Right renal pelvis (tissue), 4 donors: ENCODE measurements at places on chromosomes 6 and 20. TPM values are rescaled to one million over a fixed set of nuclear protein-coding genes. Genes with fewer than 3 reads are reported as not detected.

DNA sequence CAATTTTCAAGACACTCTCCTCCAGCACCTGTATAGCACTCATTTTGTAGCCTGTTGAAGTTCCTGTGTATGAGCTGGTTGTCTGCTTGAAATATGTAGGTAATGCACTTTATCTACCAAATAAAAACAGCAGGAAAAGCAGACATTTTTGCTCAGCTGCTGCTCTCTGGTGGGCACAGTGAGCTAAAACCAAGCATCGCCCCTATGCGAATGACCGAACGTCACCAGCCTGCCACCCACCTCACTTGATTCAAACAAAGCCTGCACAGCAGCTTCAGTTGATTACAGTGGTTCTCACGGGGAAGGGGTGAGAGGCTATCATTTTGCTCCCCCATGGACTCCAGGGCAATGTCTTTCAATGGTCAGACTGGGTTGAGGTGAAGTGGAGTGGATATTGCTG is 185.7 kb downstream of the SASH1 start:
- no peak for DNase-seq

DNA sequence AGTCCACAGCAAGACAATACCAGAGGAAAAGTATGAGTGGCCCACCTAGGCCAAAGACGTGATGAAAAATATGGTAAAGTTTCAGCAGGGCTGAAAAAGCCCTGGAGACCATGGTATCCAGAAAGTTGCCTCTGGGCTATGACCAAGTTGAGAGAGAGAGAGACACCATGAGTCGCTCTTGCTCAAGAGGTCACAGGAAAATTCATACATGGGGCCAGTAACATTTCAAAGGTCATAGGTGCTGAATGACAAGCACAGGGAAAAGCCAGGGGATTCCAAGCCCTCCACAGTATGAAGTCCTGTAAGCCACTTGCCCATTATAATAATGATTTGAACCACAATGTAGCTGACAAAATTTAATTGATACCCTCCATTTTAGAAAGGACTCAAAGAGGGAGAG is 657.7 kb upstream of the CITED2 start:
- DNase-seq, result no peak

DNA sequence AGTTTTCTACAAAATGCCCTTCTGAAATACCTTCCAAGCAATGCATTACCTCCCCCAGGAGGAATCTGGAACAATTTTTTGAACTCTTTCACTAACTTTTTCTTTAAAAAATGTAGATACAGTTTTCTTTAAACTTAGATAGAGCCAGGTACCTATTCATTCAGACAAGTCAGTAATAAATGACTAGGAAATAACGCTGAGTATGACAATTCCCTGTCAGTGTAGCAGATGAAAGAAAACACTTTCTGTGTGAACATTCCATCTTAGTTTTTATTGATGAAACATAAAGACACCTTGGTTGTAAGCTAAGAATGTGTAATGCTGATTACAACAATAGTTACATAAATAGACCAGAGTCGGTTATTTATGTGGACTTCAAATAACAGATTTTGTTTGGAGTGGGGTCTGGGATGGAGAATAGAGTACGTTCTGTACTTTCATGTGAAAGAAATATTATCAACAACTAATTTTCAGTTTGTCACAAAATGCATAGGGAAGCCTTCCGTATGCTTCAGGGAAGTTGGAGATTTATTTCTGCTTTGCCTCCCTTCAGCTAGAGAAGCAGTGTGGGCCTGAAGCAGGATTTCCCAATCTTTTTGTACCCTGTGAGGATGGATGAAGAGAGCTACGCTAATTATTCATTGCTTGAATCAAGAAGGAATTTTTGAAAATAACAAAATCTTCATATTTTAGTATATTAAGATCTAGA is 19.2 kb upstream of the QKI start:
- DNase-seq, result no peak

DNA sequence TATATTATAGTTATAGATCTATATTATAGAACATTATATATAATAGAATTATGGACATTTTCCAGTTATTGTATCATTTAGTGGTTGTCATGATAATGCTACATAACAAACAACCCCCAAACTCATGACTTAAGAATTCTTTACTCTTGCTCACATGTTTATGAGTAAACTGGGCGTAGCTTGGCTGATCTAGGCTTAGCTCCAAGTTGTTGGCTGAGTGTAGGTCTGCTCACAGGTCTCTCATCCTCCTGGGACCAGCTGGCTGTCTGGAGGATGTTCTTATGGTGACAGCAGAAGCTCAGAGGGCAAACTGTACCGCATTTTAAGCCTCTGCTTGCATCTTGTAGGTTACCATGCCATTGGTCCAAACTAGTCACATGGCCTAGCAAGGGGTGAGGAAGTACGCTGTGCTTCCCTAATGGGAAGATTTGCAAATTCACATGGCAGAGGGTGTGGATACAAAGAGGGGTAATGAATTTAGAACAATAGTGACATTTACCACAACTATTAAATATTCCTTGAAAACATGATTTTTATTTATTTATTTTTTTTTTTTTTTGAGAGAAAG is 34.2 kb downstream of the ARHGAP40 start:
- no peak for DNase-seq

- no peak for DNase-seq
These were observed 37.0 kb downstream of the MC3R start for GRCh38 chr20:56285496-56285895.

GRCh38 chr6:11393713-11394627 is 143.6 kb upstream of the TMEM170B start:
- no peak for DNase-seq

The PTCRA gene
- polyA plus RNA-seq, result 0.15 TPM

The HLA-DPB1 gene
- 24.2 TPM for polyA plus RNA-seq

- peak; percentile 33 for DNase-seq
These were observed 40.0 kb upstream of the TAF8 start for GRCh38 chr6:42010185-42010891.

GRCh38 chr6:128259730-128260685 is 260.4 kb downstream of the PTPRK start:
- DNase-seq, result no peak

The TRIM15 gene
- polyA plus RNA-seq, result 0.41 TPM

The HSPA12B gene
- 14.2 TPM for polyA plus RNA-seq

The SLC24A3 gene
- 4.5 TPM for polyA plus RNA-seq

The SLC29A1 gene
- polyA plus RNA-seq, result 38.7 TPM

The CALHM5 gene
- 3.1 TPM for polyA plus RNA-seq

The PIGT gene
- polyA plus RNA-seq, result 97.4 TPM

DNA sequence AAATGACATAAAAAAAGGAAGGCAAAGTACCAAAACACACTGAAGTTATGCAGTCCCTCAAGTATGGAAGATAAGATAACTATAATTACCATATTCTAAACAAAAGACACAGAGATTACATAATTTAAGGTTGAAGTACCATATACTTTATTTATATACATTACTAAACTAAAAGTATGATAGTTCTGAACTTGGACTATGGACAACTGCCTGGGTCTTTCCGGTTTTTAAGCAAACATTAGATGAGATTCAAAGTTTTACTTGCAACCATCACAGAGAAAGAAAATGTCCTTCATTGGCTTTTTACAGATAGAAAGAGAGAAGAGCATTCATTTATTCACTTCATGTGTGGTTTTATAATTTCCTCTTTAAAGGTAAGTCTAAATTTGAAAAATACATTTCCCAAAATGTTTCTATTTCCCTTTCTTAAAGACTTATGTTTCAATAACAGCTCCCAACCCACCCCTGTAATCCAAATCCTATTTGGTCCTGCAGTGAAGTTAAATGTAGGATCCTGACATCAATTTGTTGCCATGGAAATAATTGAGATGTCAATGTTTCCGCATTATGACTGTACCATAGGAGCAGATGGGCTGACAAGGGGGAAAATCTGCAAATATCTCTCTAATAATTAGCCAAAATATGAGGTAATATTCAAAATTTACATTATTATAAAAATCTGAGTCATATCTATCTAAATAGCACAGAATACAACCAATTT is 63.7 kb downstream of the PTPRK start:
- DNase-seq, result no peak

The SYS1 gene
- 35.7 TPM for polyA plus RNA-seq

DNA sequence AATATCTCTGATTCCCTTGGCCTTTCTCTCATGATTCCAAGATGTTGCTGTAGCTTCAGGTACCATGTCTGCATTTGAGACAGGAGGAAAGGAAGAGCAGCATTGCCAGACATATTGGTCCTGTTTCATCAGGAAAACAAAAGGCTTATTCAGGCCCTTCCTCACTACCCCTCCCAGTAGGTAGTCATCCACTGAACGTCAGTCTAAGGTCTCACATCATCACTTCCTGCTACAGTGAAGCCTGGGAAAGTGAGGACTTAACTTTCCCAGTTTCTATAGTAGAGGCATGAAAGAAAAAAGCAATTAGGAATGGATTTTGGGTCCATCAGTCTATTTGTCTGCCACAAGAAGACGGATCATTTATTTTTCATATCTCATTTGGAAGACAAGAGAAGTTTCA is 85.7 kb upstream of the SOX4 start:
- no peak for DNase-seq

DNA sequence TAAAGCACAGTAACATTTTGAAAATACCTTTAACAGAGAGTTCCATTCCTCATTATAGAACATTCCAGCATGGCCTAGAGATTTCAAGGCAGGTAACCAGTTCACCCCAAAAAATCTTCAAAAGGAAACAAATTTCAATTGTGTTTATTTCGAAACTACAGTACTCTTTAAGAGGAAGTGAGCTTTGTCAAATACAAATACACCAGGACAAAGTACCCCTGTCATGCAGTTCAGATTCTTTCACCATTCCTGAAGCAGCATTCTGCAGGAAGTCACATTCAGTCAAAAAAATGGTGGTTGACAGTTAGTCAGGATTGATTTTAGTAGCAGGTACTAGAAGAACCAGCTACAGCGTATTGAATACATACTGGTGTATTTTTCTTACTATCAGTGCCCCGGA is 89.6 kb upstream of the RIN2 start:
- DNase-seq, result no peak

GRCh38 chr20:44433751-44434538 is 41.7 kb upstream of the TTPAL start:
- DNase-seq, result no peak

DNA sequence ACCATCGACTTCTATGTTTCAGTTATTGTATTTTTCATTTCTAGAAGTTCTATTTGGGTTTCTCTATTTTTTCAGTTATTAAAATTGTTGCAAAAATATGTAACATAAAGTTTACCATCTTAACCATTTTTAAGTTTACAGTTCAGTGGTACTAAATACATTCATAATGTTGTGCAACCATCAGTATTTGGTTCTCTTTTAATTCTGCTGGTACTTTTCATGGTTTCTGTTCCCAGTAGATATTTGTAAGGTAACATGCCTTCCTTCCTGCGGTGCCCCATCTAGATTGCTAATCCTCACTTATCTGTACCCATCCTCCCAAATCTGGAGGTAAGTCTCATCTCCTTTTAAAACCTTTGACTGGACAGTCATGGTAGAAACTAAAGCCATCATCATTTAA is 47.9 kb downstream of the TGM2 start:
- no peak for DNase-seq

- no peak for DNase-seq
These were observed 43.4 kb downstream of the TIAM2 start for GRCh38 chr6:155038527-155038926.

GRCh38 chr20:53072923-53073579 is 100.9 kb downstream of the TSHZ2 start:
- DNase-seq, result no peak

- DNase-seq, result no peak
These were observed 69.7 kb downstream of the DTD1 start for GRCh38 chr20:18657575-18657974.

DNA sequence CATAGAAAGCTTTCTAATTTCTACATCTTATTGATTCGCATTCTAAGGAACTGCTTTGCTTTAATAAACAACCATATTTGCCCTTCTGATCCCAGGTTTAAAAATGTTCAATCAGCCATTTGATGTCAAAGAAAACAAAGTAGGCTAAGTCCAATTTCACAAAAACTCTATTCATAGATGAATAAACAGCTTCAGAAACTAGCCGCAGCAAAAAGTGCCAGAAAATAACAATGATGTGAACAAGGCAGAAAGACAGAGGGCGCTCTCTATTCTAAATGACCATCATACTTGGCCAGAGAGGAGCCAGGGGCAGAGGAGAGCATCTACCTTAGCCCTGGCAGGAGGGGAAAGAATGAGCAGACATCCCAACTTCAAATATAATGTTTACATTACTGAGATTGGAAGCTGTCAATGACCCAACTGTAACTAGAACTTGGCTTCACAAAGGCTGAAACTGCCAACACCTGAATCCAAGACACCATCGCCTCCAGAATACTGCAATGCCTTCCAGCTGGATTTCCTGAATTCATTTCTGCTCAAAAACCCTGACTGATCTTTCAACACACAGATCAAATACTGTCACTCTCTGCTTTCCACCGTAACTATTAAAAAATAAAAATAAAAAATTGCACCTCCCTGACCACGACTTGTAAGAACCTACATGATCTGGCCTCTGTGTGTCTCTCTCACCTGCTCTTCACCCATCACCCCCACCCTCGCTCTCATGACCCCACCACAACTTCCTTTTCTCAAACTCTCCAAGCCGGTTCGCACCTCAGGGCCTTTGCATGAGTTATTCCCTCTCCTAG is 9.5 kb downstream of the CNKSR3 start:
- no peak for DNase-seq

- DNase-seq, result no peak
These were observed 11.8 kb downstream of the MAP3K4 start for GRCh38 chr6:161003336-161003735.

The GMPR gene
- 13.5 TPM for polyA plus RNA-seq

The MLN gene
- polyA plus RNA-seq, result 1.5 TPM

The SLC35F1 gene
- 3.9 TPM for polyA plus RNA-seq

DNA sequence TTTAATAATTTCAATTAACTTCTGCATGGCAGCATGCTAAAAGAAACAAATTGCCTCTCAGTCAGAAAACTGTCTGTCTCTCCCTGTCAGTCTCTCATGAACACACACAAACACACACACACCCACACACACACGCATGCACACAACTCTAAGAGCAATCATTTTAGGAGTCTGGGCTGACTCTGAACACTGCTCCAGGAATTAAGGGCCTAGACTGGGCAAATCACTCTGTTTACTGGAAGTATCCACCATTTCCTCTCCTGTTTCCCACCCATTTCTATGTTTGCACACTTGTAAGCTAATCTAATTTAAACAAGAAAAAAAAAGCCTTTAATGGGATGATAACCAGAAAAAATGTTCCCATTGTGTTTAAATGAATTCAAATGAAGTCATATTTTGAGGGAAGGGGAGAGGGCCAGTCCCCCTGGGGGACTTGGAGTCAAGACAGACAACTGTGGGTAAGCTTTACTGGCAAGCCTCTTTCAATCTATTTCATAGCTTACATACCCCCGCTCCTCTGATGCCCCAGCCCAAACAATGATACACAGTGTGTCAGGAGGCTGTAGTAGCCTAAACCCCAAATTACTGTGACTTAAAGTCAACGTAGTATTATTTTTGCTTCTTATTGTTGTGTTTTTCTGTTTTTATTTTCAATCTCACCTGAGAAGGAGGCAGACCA is 447.8 kb upstream of the FLRT3 start:
- DNase-seq, result no peak

DNA sequence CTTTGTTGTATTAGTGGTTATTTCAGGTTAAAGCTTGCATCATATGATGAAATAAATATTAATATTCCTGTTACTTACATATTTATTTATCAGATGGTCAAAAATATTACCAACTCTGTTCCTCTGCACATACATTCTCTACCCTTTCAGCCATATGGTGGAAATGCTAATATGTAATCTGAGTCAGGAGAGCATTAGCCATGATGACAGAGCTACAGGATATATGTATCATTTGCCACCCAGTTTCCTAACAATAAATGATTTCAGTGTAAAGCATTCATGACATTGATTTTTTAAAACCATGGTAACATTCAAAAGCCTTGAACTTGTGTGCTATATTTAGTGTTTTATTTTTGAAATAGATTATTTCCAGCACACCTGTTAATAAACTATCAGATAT is 16.6 kb downstream of the POPDC3 start:
- no peak for DNase-seq

The OLIG3 gene
- not detected for polyA plus RNA-seq
